Left forelimb (tissue), 1 donor: ENCODE measurements at places on chromosomes 12 and 14.

DNA sequence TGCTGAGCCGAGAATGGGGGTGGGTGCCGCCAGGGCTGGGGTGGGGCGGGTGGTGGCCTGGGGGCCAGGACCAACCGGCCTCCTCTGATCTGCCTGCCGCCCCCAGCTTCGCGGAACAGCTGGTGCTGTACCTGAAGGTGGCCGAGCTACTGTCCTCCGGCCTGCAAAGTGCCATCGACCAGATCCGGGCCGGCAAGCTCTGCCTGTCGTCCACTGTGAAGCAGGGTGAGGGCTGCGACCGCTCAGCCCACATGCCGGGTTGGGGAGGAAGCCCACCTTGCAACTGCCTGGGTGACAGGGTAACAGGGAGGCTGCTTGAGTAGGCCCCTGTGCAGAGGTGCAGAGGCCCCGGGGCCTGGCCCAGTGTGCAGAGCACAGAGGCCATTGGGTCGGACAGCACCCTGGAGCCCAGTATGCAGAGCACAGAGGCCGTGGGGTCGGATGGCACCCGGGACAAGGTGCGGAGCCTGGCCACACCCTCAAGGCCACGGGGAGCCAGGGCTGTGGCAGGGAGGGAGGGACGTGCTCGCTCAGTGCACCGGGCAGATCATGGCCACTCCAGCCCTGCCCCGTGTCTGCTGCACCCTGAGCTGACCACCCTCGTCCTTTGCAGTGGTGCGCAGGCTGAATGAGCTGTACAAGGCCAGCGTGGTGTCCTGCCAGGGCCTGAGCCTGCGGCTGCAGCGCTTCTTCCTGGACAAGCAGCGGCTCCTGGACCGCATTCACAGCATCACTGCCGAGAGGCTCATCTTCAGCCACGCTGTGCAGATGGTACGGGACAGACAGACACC is 9.5 kb upstream of the PUS1 start:
- DNase-seq: no peak

- no peak for DNase-seq
These were observed 18.6 kb downstream of the CLIP1 start for GRCh38 chr12:122403831-122404230.

GRCh38 chr12:69196302-69197288 is 42.8 kb upstream of the CPSF6 start:
- DNase-seq: no peak

DNA sequence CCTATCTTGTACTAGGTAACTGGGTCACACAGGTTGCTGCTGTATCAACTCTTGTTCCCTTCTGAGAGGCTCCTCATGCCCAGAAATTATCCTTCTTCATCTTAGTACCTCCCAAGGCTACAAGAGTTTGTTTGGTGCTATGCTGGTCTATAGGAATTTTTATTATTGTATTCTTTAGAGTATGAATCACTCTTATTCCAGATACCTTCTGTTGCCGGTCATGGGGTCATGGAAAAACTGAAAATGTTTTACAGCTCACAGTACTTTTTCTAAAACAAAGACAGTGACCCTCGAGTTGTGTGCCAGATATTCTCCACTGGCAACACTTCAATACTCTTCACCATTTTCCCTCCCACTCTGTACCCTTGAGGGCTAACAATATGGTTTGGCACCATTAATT is 1598.0 kb upstream of the TMEM132C start:
- DNase-seq: no peak

DNA sequence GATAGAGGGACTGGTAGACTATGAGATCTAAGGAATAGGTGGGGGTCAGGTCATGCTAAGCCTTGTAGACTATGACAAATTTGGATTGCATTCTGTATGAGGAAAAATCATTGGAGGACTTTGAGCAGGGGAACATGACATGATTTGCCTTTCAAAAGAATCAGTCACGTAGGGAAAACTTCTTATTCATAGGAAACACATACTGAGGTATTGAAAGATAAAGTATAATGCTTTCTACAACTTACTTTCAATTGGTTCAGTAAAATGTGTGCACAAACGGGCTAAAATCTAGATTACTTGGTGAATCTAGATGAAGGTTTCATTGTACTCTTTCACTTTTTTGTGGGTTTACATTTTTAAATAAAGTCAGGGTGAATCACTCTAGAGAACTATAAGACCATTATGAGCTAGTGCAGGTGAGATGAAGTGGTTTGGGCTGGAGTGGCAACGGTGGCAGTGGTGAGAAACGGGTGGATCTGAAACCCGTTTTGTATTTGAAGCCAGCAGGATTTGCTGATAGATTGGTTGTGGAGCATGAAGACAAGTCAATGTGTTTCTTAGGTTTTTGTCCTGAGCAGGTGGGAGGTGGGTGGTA is 6.7 kb downstream of the BBS10 start:
- no peak for DNase-seq

- no peak for DNase-seq
These were observed 124.1 kb downstream of the ARMH4 start for GRCh38 chr14:58027904-58028303.

DNA sequence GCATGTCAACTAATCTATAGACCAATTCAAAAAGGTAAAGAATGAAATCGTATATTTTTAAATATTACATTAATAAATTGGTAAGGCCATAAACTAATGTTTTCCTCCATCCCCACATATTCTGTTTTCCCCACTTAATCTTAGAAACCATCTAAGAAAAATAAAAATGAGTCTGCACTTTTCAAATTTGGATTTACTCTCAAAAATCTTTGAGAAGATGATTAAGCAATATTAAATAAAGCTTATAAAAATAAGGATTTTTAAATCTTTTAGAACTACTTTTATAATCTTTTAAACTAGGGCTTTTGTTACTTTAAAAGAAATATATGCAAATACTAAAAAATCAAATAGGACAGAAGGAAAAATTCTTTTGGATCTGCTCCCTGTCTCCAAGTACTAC is 10.6 kb upstream of the HAL start:
- DNase-seq: no peak

- DNase-seq: no peak
These were observed 104.0 kb downstream of the NCOR2 start for GRCh38 chr12:124463341-124463921.

GRCh38 chr12:50635364-50635763 is 128.5 kb upstream of the ATF1 start:
- no peak for DNase-seq

GRCh38 chr12:1533602-1534304 is 60.6 kb downstream of the FBXL14 start:
- DNase-seq: no peak

DNA sequence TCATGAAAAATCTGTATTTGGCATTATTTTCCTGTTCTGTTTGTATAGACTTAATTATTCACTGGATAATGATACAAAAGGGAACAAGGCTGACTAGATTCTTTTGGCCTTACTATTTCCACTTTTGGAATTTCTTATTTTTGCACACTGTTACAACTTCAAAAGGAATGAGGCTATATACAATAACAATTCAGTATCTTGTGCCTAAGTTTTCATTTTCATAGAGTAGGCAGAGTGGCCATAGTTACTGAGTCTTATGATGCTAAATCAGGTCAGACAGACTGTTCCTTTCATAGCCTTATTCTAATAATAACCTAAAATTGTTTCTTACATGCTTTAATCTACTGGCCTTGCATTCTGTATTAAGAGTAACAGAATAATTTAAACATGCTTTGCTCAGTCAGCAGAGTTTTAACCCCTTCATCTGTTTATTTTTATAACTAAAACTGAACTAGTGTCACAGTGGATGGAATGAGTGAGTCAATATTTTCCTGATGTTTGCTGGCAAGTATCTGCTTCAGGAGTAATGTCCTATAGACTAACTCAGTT is 10.5 kb downstream of the TTC8 start:
- DNase-seq: no peak

DNA sequence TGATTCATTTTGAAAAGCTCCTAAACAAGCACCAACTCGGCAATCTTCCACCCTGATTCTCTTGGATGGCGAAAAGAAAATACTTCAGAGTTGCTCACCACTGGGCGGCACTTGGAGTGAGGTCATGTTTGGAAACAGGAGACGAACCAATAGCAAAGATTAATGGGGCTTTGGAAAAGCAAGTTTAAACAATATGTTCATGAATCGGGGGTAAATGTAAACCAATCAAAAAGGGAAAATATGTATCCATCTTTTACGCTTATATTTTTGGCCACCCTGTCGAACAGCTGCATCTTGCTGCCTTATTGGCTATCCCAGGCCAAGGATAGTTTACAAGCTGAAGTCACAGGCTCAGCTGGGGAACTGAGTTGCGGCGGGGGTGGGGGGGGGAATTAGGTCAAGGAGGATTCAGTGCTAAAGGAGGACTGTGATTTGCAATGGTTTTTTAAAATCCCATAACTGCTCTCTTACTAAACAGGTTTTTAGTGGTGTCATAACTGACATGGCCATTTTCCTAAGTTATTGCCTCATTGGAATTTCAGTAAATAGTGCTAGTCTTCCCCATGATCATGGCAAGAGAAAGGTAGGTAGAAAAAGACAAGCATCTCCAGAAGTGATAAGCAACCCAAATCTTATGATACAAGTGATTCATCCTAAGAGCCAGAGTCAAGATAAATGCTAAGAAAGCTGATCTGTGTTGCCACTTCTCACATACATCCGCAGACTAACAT is 210.6 kb downstream of the PHLDA1 start:
- peak; percentile 76 for DNase-seq

DNA sequence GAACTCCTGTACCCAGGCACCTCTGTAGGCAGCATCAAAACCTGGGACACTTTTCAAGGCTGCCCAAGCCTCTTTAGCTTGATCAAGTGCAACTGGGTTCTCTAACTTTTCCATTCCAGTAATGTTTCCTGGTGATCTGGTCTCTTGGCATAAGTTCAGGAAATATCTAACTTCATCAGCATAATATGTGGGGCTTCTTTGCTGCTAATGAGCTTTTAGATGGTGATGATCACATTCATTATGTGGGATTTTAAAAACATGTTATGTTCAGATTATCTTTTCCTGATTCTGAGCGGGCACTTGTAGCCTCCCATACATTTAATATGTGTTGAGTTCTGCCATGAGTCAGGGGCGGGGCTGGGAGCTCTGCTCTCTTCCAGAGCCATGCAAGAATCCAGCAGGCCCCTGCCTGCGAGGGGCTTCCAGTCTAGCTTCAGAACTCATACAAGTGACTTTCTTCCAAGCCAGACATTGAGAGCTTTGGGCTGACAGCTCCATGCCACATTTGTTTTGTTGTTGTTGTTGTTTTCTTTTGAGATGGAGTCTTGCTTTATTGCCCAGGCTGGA is 39.5 kb upstream of the RIN3 start:
- DNase-seq: no peak

GRCh38 chr14:21019366-21019765 is 5.5 kb downstream of the NDRG2 start:
- DNase-seq: no peak

DNA sequence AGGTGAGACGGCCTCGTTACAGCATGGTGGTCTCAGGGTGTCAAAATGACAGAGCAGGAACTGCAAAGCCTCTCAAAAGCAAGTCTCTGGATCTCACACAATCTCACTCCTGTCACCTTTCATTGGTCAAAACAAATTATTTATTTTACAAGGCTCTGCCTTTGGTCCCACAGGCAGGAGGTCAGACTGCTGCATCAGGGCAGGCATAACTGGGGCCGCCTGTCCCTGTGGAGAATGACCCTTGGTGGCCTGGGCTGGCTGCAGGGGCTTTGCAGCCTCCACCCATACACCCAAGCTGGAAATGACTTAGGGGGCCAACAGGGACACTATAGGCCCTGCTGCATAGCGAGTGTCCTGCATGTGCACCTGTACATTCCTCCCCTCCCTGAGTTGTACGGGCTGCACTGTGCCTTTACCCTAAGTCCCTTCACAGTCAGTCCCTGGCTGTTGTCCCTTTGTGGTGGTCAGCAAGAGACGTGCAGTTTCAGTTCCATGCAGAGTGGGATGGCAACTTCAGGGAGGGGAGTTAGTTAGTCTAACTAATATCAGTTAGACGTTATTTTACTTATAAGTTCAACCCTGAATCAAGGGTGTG is 28.1 kb downstream of the PEX5 start:
- DNase-seq: no peak

DNA sequence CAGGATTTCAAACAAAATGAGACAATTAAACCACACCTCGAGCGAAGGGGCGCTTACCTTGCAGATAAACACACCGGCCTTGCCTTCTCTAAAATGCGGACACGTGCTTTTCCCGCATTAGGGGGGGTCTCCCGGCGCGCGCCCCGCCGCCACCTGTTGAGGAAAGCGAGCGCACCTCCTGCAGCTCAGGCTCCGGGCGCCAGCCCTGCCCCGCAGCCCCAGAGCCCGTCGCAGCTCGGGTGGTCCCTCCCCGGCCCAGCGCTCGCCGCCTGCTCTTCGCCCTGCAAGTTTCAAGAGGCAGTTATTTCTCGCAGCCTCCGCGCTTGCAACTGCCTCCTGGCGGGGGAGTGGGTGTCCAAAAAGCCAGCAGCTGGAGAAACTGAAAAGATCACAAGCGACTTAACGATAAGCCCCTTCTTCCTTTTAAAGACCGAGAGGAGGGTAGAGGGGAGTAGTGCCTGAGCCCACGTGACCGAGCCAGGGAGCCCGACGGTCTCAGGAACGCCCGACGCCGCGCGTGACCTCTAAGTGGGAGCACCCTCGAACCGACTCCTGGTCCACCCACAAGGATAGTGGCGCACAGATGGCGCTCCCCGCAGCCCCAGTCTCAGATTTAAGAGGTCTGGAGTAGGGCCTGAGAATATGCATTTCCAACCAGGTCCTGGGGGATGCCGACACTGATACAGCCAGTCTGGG is at the start of gene ESR2:
ESR2 (minus strand) TSS at position 396 of the 696 bp plus-strand sequence. CDS start 11,386 bp downstream, outside the sequence.
- peak; percentile 65 for DNase-seq

GRCh38 chr12:107287436-107288413 is 194.4 kb upstream of the CRY1 start:
- no peak for DNase-seq

DNA sequence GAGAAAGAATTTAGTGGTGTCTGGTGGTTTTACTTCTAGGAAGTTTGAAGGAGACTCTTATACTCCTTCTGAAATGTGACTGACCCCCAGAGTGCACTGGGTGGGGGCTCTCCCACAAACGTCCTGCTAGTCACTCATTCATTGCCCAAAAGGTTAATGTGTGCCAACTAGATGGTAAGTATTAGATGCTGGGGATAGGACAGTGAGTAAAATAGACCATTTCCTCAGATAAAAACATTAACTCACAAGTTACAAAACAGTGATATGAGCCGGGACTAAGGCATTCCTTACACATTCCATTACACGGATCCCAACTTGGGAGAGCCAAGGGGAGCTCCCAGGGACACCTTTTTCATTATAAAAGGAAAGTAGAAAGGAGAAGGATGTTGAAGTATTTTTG is 185.1 kb downstream of the ATXN7L3B start:
- no peak for DNase-seq

DNA sequence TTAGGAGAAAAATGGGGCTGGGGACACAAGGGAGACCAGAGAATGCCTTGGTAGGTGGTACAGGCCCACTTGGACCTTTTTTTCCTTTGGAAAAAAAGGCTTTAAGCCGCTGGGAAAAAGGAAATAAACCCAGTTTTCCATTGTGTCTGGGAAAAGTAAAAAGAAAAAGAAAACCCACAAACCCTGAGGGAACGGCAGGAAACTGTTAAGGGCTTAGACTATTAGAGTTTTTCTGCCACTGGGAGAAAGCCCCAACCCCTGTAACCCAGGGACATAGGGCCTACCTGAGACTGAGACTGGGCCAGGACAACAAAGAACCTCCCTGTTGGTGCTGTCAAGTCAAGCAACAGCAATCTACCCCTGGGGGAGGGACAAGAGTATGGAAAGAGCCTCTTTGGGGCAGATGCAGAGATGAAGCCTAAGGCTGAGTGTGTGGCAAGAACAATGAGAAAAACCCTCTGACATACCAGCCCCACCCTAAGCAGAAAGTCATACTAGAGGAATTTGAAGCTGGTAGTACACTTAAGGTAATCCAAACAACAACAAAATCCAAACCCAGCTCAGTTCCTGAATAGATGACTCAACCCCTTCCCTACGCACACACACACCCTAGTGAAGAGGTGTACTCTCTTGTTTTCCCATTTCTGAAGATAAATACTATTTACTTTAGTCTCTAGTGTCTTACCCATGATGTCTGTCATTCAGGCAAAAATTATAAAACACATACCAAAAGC is 22.8 kb downstream of the ATF1 start:
- no peak for DNase-seq
